ENCODE measurements at places on chromosomes 13 and 19. TPM values are rescaled to one million over a fixed set of nuclear protein-coding genes. Genes with fewer than 3 reads are reported as not detected.

FPR3 gene
- not detected for total RNA-seq

GPR18 gene
- total RNA-seq = 2.4 TPM

ZNF729 gene
- total RNA-seq = not detected

GRCh38 chr19:18353378-18354005 lies 13.1 kb downstream of the PGPEP1 start:
- DNase-seq = no peak
